ENCODE measurements at places on chromosomes 6 and 20.

GRCh38 chr6:50962213-50962759 lies 143.6 kb downstream of the TFAP2B start:
- no peak for DNase-seq

DNA sequence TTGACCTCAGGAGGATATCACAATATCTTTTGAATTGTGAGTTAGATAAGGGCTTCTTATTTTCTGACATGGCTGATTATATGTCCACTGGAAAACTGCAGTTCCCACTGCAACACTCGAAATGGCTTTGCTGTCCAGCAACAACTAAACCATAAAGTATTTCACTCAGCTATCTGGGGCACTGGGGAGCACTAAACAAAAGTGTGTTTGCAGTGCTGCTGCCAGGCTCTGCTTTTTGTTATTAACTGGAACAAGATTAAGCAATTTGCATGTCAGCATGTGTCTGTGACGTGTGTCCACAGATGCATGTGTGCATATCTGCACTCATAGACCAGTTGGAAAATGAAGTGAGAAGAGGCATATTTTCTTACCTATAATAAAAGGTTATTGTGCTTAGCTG lies 107.8 kb upstream of the CCN2 start:
- no peak for DNase-seq

DNA sequence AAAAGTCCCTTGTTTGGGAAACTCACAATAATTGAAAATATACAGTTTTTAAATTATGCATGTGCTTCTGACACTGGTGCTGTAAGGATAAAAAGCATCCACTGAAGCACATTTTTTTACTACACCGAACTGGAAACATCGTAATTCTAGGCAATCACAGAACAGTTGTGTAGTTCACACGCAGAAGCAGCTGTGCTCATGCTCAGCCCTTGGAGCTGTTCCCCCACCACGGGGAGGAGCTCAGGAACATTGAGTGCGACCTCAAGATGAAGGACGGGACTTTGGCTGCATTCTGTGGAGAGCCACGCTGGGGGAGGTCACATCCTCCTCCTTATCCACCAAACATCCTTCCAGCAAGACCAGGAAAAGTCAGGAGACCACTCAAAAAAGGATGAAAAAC lies 466.3 kb upstream of the CDH4 start:
- DNase-seq = no peak

- DNase-seq = no peak
Measured at GRCh38 chr6:168386973-168387372, 54.0 kb upstream of the SMOC2 start.

All from retinal pigment epithelial cell (primary cell).